Left ventricle myocardium superior (tissue), 1 donor: ENCODE measurements at places on chromosomes 3 and 15. TPM values are rescaled to one million over a fixed set of nuclear protein-coding genes. Genes with fewer than 3 reads are reported as not detected.
A peak's percentile ranks its signal among the peaks of the same experiment; 100 is the strongest.

- DNase-seq: no peak
Measured at GRCh38 chr3:141129541-141130011, 78.4 kb downstream of the SPSB4 start.

DNA sequence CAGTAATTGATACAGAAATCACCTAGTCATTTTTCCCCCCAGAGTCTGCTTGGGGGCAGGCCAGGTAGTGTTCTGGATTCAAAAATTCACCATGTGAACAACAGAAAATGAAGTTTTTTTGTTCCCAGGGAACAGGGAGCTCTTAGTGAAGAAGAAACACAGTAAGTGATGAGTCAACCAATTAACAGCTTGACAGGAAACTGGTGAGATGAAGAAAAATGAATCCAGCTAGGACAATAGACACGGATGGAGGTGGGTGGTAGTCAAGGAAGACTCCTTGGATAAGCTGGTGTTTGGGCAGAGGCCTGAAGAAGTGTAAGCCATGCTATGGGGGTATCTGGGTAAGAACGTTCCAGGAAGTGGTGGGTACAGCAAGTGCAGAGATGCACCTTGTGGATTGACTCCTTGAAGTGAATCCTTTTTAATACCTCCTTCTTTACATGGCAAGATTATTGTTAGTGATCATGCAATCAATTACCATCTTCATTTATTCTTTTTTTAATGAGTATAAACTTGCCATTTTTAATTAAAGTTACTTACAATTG is 339.9 kb upstream of the RGMA start:
- DNase-seq: no peak

GRCh38 chr15:42704492-42704926 is 32.4 kb downstream of the CDAN1 start:
- peak; percentile 47 for DNase-seq

Gene AHSG
- not detected for total RNA-seq
